A549 treated with RU486 at 1 μM for 4 hours (cell line): ENCODE measurements at places on chromosomes 13 and 19. TPM values are rescaled to one million over a fixed set of nuclear protein-coding genes. Genes with fewer than 3 reads are reported as not detected.

GPR12 gene
- total RNA-seq = not detected in 5 replicates

ZNF135 gene
- total RNA-seq = not detected in 5 replicates

CAPN12 gene
- total RNA-seq = 3.6 to 6.5 TPM (median 5.9 TPM) in 5 replicates

F10 gene
- 0.13 TPM in 1 of 5 replicates, not detected in the others for total RNA-seq

MEF2B gene
- total RNA-seq = 0.24 to 1.1 TPM (median 0.27 TPM) in 5 replicates

TJP3 gene
- total RNA-seq = 0.14 to 0.95 TPM (median 0.73 TPM) in 5 replicates

ZNF816 gene
- total RNA-seq = 0.17 to 0.20 TPM in 2 of 5 replicates, not detected in the others

SDHAF1 gene
- 32.5 to 53.6 TPM (median 52.3 TPM) in 5 replicates for total RNA-seq

BRSK1 gene
- total RNA-seq = 2.8 to 5.2 TPM (median 3.7 TPM) in 5 replicates

LSM14A gene
- 219 to 356 TPM (median 230 TPM) in 5 replicates for total RNA-seq

MZT1 gene
- 4.6 to 15.3 TPM (median 12.0 TPM) in 5 replicates for total RNA-seq

CD320 gene
- total RNA-seq = 59.2 to 102 TPM (median 95.8 TPM) in 5 replicates

LGI4 gene
- 0.06 to 0.21 TPM (median 0.16 TPM) in 5 replicates for total RNA-seq

SYCN gene
- not detected in 5 replicates for total RNA-seq

NLRP4 gene
- total RNA-seq = not detected in 5 replicates

CPB2 gene
- not detected in 5 replicates for total RNA-seq

ZNF723 gene
- not detected in 5 replicates for total RNA-seq

MTUS2 gene
- 0.01 to 0.02 TPM in 2 of 5 replicates, not detected in the others for total RNA-seq
